ENCODE measurements at places on chromosomes 6 and 20. TPM values are rescaled to one million over a fixed set of nuclear protein-coding genes. Genes with fewer than 3 reads are reported as not detected.

OTOR gene
- polyA plus RNA-seq = not detected

SMPD2 gene
- polyA plus RNA-seq = 25.5 TPM

FKBP1C gene
- polyA plus RNA-seq = 1.5 TPM

ARMH2 gene
- not detected for polyA plus RNA-seq

THBD gene
- polyA plus RNA-seq = 9.5 TPM

MYMX gene
- polyA plus RNA-seq = not detected

ACSS1 gene
- polyA plus RNA-seq = 8.0 TPM

CYP21A2 gene
- polyA plus RNA-seq = 0.47 TPM

GRIK2 gene
- polyA plus RNA-seq = 0.08 TPM
